Activated CD4-positive, CD25-positive, alpha-beta regulatory T cell treated with anti-CD3 and anti-CD28 coated beads, Interleukin-2, amount 50 U/mL, for 24 hours (primary cell): ENCODE measurements at places on chromosomes 3 and 15.

GRCh38 chr3:39434574-39434973, 28.1 kb downstream of the RPSA start:
- ATAC-seq, result peak; percentile 32

- no peak for ATAC-seq
Measured at GRCh38 chr3:133451309-133451708, 51.5 kb downstream of the BFSP2 start.

- ATAC-seq, result no peak
Measured at GRCh38 chr3:159250961-159251360, 449.1 kb downstream of the MFSD1 start.

- ATAC-seq, result no peak
Measured at GRCh38 chr3:150372320-150372719, 35.8 kb upstream of the TSC22D2 start.

DNA sequence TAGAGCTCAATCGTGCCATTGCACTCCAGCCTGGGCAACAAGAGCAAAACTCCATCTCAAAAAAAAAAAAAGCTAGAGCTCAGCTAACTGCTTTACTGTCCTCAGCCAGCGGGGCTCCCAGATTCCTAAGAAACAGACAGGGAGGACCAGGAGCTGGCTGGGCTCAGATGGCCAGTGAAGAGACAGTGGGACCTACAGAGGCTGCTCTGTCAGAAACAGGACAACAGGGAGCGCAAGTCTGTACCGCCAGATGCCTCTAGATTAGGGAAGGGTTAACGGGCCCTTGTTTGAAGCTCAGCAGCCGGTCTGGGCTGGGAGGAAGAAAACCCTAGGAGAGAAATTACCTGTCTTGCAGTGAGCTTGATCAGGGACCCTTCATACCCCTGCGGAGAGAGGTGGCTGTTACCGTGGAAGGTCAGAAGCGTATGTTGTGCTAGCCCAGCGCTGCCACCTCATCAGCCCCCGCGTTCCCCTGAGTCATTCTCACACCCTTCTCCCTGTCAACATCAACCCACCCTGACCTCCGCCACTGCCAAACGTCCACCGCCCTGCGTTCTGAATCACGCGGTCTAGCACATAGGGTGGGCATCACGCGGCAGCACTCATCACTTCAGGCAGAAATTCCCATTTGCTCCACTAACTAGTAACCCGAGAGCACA, 25.3 kb downstream of the RBPMS2 start:
- ATAC-seq, result no peak

DNA sequence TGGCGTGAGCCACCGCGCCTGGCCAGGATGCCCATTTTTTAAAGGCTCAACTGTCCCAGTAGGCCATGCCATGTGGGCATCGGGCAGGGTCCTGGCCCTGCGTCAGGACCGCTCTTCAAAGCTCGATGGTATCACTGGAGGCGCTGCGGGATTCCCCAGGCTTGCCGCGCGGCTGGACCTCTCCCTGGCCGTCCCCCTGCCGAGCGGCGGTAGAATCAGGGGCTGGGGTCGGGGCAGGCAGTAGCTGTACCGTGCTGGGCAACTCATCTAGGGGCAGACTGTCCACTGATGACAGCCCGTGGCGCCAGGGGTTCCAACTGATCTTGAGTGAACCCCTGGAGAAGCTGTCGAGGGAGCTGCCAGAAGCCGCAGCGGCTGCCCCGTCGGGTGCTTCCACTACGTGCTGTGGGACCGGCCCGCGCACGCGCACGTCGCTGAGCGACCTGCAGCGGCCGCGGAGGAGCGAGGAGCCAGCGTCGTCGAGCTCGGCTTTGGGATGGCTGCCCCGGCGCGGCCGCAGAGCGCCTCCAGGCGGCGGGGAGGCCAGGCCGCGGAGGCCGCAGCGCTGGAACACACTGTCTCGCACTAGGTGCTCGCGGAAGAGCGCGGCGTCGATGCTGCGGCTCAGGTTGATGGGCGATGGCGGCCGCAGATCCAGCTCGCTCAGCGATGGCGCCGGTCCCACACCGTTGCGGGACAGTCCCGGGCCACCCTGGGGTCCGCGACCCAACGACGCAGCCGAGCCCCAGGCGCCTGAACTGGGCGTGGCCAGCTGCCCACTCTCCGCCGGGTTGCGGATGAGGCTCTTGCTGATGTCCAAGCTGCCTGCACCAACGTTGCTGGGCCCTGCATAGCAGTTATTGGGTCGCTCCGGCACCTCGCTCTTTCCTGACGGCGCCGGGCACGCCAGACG, 5.8 kb downstream of the PRRT3 start:
- ATAC-seq, result peak; percentile 85

- ATAC-seq, result no peak
Measured at GRCh38 chr3:157499342-157499963, 3.8 kb downstream of the VEPH1 start.

DNA sequence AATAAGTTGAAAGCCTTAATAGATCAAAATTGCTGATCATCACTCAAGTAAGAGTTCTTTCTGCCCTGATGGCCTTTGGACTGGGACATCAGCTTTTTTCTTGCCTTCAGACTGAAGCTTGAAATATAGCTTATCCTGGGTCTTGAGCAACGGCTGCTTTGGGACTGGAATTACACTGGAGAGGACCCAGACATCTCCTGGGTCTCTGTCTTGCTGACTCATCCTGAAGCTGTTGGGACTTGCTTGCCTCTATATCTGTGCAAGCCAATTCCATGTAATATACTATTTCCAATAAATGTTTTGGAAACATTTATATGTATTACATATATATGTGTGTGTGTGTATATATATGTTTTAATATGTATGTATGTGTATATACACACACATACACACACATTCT, 260.2 kb downstream of the PDZRN3 start:
- ATAC-seq, result no peak

GRCh38 chr3:112736805-112737566, 96.0 kb upstream of the CCDC80 start:
- peak; percentile 44 for ATAC-seq

DNA sequence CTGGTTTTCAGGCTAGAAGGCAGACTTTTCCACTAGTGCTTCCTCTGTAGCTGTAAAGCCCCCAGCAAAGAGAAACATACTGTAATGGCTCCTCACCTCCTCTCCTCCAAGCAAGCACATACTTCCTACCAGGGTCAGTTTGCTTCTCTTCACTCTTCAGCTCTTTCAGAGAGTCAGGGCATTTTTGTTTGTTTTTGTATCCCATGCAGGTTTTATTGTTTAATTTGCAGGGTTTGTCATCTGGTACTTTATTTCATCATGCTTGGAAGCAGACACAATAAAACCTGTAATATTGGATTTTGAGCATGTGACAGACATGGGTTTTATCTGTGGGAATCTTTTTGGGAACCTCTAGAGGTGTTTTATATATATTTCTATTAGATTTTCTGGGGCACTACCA, 753.3 kb upstream of the ROBO1 start:
- no peak for ATAC-seq

DNA sequence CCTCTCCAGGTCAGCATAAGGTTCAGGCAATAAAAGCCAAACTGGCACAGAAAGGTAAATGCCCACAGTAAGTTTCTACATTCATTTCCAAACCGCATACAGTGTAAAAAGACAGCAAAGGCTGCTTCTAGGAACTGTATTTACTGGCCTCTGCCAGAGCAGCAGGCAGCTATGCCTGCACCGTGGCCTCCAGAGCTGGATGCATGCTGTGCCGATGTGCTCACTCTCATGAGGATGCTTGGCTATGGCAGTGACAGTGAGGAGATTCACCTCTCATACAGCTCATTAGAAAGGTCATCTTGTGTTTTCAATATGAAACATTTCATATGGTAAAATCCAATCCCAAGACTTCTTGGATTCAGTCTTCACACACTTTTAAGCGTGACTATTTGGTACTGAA, 50.3 kb downstream of the UBP1 start:
- ATAC-seq, result no peak

- ATAC-seq, result no peak
Measured at GRCh38 chr3:16203671-16204629, 29.5 kb downstream of the GALNT15 start.

DNA sequence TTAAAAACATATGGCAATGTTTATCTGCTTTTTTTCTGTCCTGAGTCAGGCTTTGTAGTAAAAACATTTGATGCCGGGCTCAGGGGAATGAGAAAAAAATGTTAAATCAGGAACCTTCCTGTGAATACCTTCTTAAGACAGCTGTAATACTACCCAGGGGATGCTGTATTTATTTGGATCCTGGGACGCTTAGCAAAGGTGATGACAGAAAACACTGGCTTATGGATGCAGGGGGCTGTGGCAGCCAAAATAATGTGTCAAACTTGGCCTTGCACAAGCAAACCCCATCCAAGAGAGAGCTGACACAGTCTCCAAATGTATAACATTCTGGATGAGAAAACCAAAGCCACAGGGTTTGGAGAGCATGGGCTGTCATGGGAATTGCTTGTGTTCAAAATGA, 438.2 kb upstream of the PROK2 start:
- no peak for ATAC-seq
